AG08395 (cell line): ENCODE measurements at places on chromosomes 4 and X.

- DNase-seq = no peak
Observed at GRCh38 chr4:96407738-96408463, 568.0 kb downstream of the PDHA2 start.

- DNase-seq = no peak
Observed at GRCh38 chr4:131613824-131614216, 1535.3 kb upstream of the PCDH10 start.

DNA sequence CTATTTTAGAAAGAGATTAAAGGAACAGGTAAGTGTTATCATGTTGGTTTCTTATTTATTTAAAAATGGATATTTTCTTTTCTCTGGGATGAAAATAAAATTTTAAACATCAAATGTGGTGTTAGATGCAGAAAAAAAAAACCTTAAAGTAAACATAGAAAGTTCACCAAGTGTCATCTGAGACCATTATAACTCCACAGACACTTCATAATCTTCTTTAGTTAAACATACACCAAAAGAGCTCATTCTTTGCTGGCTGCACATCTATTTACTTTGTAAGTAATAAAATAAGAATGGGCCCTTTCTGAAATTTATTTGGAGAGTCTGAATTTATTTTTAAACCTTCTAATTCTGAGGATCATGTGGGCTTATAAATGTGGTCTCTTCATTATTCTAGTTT is 460.7 kb upstream of the CTSO start:
- DNase-seq = no peak

- no peak for DNase-seq
Observed at GRCh38 chrX:21741364-21741763, 16.6 kb downstream of the SMPX start.

DNA sequence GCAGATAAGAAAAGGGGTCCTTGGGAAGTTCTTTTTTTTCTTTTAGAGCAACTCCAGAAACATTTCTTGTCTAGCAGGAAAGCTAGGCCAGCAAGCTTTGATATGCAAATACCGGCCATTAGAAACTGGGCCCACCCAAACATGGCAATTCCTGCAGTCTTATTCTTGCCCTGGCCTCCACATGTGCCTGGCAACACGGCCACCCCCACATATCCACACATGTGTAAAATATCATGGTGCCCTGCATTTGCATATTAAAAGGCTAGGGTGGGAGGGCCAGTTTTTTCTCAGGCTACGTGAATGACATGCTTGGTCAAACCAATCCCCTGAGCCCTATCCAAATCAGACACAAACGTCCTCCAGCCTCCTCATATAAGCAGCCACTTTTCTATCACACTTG is 171.7 kb upstream of the ZCCHC13 start:
- DNase-seq = no peak

- DNase-seq = no peak
Observed at GRCh38 chr4:171759274-171759673, 53.9 kb upstream of the GALNTL6 start.

- DNase-seq = no peak
Observed at GRCh38 chr4:30755346-30755745, 35.2 kb downstream of the PCDH7 start.

DNA sequence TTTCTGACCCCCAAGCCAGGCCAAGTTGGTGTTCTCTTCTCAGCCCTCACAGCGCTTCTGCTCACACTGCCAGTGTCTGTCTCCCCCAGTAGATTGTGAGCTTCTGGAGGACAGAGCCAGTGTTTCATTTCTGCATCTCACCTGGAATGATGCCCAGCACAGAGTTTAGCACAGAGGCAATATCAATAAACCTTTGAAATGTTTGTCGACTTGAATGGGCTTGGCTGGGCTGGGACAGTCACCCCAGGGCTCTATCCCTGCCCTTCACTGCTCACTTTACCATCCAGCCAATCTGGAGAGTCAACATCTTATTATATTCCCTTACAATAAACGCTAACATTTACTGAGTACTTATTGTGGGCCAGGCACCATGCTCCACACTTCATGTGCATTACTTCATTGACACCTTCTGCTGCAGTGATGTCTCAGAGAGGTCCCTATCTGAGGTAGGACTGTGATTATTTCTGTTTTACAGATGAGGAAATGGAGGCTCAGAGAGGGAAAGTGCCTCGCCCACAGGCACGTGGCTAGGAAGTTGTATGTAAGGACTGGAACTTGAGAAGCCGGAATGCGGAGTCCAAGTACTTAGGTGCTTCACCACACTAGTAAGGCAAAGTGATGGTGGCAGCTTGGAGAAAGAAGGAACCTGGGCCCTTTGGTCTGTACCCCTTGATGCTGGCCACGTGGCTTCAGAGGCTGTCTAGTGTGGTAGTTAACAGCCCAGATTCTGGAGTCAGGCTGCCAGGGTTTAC is 19.5 kb downstream of the EFNB1 start:
- DNase-seq = no peak

DNA sequence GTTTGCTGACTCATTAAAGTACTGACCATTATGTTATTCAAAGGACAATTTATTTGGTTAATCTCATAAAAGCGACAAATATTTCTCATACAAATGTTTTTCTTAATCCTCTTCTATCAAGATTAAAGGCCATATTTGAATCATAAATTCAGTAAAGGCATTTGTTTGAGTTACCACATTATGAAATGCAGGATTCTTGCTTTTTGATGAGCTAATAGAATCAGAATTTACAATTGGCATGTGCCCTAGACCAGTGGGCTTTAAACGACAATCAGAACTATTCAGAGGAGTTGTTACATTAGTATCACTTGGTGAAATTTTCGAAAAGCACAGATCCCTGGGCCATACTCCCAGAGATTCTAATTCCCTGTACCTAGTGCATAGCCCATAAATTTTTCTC is 55.3 kb downstream of the KLHL4 start:
- DNase-seq = no peak

DNA sequence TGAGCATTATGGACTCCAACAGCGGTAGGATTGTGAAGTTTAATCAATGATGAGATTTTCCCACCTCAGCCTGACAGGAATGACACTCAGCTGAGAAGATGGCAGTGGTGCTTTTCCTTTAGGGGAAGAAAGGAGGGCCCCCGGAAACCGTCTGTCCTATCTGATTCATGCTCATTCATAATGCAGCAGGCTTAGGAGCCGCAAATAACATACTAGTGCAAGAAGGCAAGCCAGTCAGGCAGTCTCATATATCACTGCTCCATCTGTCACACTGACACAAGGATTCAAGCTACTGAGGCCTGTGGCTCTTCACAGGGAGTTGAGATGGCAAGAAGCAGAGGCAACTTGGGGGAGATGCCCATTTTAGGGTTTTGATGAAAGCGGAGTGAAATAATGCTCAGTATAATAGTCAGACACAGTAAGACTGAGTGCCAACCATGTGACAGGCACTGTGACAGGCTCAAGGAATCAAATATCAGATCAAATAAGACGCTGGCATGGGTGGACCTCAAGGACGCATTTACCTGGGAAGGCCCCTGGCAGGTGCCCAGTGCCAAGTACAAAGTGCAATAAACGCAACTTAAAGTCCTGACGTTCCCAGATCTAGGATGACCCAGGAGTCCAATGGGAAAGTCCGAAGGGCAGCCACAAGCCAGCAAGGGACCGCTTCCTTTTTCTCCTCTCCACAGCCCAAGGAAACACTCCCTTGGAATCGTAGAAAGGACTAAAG is 63.4 kb downstream of the FHDC1 start:
- no peak for DNase-seq

GRCh38 chr4:76518241-76518640 is 83.2 kb downstream of the SHROOM3 start:
- DNase-seq = no peak

GRCh38 chrX:106948641-106949040 is 28.4 kb downstream of the CLDN2 start:
- DNase-seq = no peak
